ENCODE measurements at places on chromosomes 1 and 21.

DNA sequence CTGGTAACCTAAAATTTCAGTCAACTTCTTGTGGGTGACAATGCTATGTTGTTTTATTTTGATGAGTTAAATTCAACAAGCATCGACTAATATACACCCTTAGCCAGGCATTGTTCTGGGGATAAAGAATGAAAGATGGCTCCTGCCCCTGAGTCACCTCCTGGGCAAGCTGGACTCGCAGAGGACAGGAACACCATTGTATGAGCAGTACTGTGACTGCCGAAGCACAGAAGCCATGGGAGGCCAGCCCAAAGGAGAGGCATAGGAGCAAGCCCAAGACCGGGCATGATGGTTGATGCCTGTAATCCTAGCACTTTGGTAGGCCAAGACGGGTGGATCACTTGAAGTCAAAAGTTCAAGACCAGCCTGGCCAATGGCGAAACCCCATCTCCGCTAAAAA, 555.2 kb downstream of the OMA1 start:
- no peak for DNase-seq

DNA sequence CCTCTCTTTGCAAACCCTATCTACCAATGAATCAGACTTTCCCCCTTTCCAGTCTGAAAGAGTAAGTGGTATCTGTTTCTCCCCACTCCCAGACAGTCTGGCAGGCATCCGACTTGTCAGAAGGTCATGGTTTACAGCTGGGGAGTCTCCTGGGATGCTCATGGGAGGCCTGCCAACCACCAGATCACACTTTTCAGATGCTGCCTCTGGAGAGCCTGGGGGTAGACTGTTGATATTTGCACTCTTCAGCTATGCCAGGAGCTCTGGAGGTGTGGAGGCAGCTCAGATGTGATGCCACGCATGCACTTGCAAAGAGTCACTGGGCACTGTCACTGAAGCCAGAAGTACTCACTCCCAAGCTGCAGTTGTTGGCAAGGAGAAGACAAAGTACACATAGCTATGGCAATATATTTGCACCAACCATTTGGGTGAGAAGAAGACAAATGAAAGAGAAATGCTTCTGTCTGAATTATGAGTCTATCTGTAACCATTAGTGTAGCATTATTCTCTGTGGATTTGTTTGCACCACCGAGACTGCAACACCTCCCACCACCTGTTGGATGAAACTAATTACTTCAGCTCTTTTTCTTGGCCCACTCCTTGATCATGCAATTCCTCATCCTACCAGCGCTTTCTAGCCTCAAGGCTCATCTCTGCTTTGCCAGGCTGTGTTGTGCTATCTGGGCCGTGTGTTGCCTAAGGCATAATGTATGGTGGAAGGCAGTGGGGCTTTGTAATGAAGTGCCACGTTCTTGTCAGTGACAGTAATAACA, 133.0 kb upstream of the SPAG17 start:
- DNase-seq, result no peak

GRCh38 chr1:234701737-234702341, 91.9 kb upstream of the IRF2BP2 start:
- DNase-seq, result no peak

GRCh38 chr1:11044086-11044848, 2.8 kb downstream of the MASP2 start:
- no peak for DNase-seq

DNA sequence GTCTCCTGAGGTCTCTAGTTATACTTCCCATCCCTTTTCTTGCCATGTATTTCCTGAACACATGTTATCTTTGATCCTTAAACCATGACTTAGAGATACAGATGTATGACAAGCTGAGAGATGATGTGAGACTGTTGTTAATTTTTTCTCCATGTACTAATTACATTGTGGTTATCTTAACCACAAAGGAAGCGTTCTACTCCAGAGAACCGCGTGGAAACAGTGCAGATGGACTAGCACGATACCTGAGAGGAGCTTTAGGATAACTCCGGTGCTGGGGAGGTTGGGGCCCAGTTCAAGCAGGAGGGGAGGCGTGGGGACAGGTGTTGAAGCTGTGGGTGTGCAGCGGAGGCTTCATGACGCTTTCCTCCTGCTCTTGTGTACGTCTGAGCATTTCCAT, 17.5 kb downstream of the PDE9A start:
- no peak for DNase-seq

- DNase-seq, result no peak
Observed at GRCh38 chr1:157504646-157505045, 47.7 kb downstream of the FCRL5 start.

DNA sequence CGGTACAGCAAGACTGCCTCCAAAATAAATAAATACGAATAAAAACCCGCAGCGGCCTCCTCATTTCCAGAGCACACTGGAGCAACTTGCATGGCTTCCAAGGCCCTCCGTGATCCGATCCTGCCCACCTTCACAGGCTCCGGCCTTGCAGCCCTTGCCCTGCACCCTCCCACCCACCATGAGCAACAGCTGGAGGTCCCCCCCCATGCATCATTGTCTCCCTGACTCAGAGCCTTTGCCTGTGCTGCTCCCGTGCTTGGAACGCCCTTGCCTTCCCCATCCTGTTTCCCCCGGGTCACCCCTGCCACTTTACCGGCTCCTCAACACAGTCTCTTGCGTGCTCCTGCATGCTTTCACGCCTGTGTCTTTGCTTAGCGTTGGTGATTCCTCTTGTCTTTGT, 71.0 kb upstream of the ANGPTL1 start:
- DNase-seq, result no peak

GRCh38 chr1:248748211-248748610, 7.3 kb downstream of the LYPD8 start:
- no peak for DNase-seq

- no peak for DNase-seq
Observed at GRCh38 chr1:202954057-202954745, 3.9 kb downstream of the ADIPOR1 start.

DNA sequence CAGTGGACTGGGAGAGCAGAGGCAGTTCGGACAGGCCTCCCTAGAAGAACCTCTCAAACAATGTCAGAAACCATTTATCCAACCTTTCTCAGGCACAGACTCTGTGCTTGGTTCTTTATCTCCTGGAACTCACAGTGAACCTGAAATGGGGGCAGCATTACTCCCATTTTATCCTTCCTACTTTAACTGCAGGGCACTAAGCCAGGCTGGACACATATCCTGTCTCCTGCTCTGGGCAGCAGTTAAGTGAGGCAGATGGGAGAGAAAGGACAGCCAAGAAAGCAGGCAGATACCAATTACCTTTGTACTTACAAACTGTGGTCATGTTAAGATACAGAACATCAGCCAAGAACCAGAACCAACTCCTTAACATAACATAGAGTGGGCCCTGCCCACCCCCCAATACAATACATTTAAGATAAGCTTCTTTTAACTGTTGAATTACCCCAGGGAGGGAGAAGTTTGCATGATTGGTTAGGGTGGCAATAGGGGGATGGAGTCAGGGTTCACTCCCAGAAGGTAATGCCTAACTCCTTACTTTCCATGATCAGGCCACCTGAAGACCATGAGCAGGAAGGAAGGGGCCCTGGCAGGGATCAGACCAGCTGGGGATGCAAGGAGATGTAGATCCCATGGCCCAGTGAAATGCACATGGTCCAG, 10.9 kb downstream of the KDF1 start:
- DNase-seq, result no peak

DNA sequence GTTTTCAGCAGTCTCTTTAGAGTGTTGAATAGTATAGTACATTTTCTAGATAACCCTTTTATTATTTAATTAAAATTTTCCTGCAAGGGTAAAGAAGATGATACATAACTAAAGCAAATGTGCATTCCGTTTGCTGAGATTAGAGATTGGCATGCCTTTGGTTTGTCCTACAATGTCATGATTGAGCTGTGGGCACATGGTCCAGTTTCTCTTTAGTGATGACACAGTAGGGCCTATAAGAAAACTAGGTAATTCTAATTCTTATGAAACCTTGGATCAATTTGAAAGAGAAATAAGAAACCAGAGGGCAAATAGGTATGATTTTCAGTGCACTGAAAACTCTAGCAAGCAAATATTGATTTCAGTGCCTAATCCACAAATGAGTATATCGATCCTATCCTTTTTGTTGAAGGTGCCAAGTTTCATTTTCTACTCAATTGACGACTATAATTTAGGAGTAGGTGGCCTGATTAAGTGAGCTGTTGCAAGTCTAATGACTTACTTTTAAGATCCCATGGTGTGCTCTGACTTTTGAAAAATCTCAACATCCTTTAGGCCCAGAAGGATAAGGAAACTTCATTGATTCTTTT, 128.0 kb upstream of the KCNK1 start:
- no peak for DNase-seq

GRCh38 chr1:235919833-235920441, 53.2 kb upstream of the LYST start:
- DNase-seq, result no peak

DNA sequence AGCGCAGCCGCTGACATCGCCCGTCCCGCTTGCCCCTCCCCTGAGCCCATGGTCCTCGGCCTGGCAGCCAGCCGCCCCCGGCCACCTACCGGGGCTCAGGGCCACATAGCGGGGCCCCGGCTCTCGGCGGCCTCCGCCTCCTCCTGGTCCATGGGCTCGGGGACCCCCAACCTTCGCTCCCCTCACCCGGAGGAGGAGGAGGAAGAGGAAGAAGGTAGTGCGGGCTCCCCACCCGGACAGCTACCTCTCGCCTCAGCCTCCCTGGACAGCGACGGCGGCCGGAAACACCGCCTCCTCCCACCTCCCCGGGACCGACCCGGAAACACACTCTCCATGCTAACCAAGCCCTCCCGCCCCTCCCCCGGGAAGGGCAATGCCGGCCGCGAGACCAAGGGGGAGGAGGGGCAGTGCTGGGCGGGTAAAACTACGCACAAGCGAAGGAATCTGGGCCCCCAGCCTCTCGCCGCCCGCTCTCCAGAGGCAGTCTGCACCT, at the start of gene KIAA0319L:
KIAA0319L (minus strand) TSS at position 286 of the 493 bp plus-strand sequence. CDS start 2,912 bp downstream, outside the sequence.
- DNase-seq, result peak; percentile 65

- no peak for DNase-seq
Observed at GRCh38 chr21:42374457-42374856, 8.1 kb upstream of the TFF1 start.

- DNase-seq, result no peak
Observed at GRCh38 chr1:100229681-100230443, 19.8 kb downstream of the DBT start.

DNA sequence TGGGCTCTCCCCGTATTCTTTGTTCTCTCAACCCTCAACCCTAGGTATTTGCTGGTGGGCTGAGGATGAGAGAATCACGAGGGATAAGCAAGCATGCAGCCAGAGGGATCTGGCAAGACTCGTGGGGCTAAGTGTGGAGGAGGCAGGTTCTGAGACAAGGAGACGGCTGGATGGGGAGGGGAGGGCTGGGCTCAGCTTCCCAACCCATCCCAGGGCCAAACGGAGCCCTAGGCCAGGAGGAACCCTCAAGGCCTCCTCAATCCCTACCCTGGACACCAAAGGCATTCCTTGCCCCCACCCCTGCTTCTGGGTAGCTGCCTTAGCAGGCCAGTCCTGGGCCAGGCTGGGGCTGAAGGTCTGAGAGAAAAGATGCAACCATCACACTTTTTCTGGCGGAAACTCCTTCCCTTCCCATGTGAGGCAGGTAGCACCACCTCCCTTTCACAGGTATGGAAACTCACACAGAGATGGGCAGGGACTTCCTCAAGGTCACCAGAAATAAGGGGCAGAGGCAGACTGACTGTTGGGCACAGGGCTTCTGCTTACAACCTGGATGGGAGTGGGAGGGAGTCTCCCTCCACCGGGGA, 6.2 kb downstream of the MEF2D start:
- DNase-seq, result no peak

DNA sequence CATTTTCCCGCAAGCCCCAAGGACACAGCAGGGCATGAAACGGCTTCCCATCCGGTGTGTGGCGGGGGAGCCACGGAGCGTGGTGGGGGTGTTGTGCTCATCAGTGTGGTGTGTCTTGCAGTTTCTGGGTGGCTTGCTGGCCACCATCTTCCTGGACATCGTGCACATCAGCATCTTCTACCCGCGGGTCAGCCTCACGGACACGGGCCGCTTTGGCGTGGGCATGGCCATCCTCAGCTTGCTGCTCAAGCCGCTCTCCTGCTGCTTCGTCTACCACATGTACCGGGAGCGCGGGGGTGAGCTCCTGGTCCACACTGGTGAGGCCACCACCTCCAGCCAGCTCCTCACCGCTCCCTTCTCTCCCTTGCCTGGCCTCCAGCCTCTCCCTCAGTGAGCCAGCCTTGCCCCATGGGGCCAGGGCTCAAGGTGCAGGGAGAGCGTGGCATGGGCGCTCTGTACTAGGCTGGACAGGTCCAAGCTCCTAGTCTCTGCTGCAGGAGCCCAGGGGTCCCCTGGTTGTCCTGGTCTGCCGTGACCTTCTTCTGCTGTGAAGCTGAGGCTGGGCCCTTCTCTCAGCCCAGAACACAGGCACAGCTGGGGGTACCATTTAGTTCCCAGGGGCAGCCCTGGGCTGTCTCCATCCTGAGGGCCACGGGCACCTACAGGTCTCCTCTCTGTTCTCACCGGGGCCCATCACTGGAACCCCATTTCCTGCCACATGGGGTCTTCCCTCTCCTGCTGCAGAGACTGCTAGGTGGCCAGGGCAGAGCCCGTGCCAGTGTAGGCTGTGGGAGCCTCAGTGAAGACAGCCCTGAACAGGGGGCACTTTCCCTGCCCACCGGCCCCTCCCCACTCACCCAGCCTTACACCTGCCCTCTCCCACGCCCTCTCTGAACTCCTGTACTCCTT, 12.6 kb downstream of the AGTRAP start:
- DNase-seq, result no peak

DNA sequence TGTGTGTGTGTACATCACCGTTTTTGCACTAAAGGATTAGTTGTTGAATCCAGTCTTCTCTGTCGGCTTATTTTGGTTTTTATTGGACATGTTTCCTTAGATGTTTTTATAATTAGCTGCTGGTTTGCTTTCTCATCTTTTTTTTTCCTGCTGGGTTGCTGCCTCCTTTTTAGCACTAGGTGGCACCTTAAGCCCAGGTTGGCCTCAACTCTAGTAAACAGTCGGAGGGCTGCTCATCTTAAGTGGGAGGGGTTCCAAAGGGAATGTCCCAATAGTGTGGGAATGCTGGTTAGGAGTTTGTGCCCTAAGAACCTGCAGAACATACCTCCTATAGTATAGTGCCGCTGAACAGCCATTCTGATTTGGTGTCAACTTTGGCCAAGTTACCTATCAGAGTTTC, 570.1 kb upstream of the CXADR start:
- peak; percentile 17 for DNase-seq

DNA sequence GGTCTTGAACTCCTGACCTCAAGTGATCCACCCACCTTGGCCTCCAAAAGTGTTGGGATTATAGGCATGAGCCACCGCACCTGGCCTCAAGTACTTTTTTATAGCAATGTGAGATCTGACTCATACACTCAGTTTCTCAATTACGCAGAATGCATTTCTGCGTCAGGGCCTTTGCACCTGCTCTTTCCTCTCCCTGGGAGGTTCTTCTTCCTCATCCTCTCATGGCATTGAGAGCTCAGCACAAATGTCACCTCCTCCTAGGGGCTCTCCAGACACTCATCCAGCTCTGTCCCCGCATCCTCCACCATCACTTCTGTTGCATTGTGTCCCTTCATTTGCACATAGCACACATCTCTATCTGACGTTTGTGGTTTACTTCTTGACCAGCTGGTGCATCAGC, 418.8 kb downstream of the PTPRU start:
- no peak for DNase-seq

GRCh38 chr1:32014948-32015273, 1.2 kb downstream of the KHDRBS1 start:
- DNase-seq, result no peak

- DNase-seq, result no peak
Observed at GRCh38 chr1:36913016-36913415, 121.3 kb downstream of the GRIK3 start.

All from NCI-H460 (cell line).